ENCODE measurements at places on chromosomes 5 and 9.

DNA sequence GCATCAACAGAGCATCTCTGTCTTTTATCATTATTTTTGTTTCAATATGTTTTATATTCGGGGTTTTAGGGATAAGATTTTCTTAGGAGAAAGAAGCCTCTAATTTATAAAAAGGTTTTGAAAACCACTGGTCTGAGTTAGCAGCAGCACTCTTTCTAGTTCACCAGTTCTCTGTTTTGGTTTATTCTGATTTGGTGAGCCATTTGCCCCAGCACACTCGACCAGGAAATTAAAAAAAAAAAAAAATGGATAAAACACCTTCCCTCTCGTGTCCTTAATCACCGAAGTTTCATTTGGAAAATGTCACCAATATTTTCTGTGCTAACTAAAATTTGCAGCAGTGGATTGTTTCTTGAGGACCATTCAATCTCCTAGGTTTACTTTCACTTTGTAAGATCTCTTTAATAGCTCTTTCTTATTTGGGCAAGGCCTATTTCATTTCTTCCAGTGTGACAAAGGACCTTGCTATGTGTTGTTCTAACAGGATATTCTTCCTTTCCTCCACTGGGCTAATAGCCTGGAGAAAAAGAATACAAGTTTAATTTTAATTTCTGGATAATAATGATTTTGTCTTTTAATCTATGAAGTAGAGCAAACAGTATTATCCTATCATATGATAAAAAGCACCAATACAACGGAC is 57.8 kb upstream of the ANXA1 start:
- no peak for DNase-seq

- DNase-seq = no peak
These were observed 52.8 kb downstream of the RICTOR start for GRCh38 chr5:39021413-39021812.

DNA sequence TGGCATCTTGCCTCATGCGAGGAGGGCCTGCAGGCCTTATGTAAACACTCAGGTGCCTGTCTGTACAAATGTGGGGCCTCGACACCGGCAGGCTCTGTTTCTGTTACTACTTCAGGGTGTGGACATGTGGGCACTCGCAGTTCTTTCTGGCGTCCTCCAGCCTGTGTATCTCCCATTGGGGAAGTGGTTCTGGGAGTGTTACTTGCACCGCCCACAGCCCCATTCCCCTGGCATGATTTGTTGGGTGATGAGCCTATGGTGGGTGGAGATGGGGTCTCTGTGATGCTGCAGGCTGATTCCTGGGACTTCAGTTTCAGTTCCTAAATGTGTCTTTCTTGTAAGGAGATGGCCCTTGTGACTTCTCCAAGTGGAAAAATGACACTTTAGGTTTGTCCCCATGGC is 82.1 kb upstream of the PITX1 start:
- no peak for DNase-seq

DNA sequence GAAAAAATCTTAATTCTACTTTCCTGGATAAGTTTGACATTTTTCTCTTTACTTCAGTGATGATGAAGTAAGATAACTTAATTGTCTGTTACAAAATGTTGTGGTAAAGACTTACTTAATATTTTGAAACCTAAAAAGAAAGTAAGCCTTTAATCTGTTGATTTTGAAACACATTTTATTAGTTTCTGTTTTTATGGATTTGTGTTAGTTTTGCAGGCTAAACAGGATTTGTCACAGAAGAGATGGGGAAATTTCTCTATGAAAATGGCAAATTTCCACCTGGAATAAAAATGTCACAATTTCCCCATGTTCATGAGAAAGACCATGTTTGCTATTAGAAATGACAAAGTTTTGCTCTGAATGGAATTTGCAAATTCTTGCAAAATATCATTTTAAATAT is 237.1 kb downstream of the RFX3 start:
- no peak for DNase-seq

DNA sequence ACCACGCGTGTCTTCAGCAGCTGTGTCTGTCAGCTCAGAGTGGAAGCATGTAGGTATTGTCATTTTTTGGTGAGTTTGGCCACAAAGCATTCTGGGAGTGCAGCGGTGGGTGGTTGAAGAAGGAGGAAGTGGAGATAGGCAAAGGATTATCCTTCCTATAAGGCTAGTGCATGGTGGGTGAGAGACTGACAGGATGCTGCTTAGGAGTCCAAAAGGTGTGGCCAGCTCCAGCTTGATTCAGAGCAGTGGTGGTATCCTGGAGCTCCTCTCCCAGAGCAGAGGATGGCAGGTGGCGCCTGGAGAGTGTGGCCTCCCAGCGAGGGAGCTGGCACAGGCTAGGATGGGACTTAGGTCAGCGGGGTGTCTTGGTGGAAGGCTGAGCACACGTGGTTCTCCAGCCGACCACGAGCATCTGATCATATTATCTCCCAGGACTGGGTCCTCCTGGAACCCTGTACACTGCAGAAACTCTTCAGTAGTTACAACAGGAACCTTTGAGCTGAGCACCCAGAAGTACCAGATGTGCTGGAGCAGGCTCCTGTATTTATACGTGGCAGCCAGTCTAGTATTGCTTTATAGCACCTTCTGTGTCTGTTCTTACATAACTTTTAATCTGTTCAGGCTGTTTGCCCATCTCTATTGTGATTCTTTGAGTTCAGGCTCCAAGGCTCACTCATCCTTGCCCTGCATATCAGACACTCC is 29.6 kb downstream of the MAML1 start:
- DNase-seq = no peak

GRCh38 chr5:55143624-55144023 is 16.3 kb upstream of the GPX8 start:
- DNase-seq = no peak

GRCh38 chr9:98375138-98375726 is 119.8 kb upstream of the TBC1D2 start:
- DNase-seq = no peak

DNA sequence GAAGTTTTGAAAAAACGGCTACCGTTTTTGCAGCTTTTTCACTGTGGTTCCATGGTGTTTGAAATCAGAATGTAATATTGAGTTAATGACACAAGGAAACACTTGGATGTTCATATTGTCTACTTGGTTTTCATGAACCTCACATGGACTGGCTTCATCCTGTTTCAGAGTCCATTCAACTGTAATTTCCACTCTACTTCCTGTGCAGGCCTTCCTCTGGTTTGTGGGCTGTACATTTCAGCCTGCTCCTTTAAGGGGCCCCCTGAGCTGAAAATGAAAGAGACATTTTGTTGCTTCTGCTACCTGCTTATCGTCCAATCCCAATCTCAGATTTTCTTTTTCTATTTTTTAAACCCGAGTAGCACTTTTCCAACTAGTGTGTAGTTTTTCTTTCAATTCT is 41.8 kb upstream of the CDKN2B start:
- no peak for DNase-seq

DNA sequence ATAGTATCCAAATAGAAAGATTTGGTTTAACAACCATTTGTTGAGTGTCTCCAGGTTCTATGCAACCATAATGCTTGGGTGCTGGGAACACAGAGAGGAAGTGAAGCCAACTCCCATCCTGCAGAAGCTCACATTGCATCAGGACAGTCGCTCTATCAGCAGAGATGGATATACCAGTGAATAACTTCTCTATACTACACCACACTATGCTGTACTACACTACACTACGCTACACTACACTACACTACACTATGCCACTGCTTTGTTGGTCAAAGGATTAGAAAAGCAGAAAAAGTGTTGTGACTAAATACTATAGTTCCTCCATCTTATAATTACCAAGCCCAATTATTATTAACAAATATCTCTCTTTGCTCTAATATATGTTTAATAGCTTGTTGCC is 89.2 kb upstream of the PRRC1 start:
- DNase-seq = no peak

DNA sequence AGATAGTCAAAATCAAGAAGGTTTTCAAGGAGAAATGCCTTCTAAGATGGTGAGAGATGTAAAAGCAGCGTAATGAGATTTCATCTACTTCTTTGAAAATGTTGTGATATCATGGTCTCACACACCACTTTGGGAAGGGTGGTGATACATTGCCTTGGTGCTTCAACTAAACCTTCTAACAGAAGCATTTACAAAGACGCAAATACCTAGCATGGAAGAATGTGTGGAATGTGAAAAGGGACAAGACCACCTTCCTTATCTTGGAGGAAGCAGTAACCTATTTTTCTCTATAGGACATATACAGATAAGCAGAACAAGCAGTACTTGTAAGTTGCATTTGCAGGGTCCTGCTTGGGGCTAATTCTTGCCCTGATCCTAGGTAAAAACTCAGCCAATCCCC is 38.8 kb downstream of the PCA3 start:
- DNase-seq = no peak

DNA sequence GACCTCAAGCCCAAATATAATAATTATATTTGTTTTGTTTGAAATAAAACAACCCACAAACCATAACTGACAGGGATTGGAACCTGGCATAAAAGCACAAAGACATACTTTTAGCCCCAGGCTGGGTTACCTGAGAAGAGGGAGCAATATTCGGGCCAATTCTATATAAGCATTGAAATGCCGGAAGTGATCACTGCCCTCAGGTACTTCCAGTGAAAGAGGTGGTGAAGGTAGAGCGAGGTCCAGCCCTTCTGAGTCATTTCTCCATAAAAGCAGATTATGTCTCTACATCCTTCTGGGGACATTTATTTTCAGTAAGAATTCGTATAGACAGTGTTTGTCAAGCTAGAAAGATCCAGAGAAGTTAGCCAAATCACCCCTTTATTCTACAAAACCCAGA is 59.6 kb downstream of the GCNT4 start:
- DNase-seq = no peak

DNA sequence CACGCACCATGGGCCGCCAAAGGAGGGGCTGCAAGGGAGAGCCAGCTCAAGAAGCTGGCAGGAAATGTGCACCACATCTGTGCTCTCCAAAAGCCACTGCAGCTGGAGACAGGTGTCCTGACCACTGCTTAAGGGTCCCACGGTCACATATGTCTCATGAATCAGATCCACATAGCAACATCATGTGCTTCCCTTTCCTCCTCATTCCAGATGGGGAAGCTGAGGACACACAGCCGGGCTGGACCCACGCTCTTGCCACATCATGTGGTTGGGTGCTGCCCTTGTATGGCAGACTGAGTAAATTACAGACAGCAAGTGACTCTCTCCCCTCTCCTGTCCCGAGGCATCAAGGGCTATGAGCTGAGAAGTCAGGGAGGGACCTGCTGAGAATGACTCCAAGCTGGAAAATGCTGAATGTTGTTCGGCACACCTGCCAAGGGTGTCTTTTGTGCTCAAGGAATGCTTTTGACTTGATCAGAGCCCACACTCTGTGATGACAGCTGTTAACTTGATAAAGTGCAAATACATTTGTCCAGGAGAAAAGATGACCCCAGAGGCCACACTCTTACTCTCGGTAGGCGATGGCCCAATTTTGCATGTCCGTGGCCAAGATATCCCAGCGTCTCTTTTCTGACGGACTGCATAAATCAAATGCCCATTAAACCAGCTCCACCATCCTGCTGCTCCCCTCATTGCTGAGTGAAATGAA is 58.2 kb downstream of the NSUN2 start:
- DNase-seq = peak; percentile 55

GRCh38 chr9:90926936-90927335 is 125.3 kb downstream of the SYK start:
- no peak for DNase-seq

DNA sequence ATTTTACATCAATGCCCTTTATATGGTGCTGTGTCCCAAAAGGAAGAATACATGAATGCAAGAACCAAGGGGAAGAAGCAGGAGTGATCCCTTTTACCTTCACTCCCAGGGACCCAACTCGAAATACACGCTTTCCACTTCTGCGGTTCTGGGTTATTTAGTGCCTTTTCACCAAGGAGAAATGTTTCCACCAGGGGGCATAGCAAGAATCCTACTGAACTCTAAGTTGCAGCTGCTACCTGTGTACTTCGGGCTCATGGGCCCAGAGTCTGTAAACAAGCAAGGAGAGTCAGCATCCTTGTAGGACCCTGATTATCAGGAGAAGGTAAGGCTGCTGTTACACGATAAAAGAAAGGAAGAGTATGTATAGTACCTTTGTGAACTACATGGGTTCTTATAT is 45.7 kb downstream of the DPYSL3 start:
- DNase-seq = no peak

DNA sequence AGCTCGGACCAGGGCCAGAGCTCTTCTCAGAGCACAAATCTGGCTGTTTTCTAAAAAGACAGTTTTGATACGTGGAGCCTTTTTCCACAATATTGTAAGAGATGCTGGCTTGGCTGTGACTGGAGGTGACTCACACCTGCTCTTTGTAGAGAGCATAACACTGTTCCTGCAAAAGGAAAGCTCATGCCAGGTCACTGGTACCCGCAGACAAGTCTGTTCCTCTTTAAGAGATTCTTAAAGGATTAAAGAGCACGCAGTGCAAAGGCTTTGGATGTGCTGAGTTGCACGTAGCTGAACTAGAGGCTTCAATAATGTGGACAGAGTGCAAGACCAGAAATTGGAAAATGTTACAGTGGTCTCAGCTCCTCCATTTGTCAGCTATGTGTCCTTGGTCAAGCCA is 19.0 kb downstream of the ACTL7B start:
- no peak for DNase-seq

GRCh38 chr9:114969269-114969668 is 38.9 kb upstream of the TNFSF8 start:
- no peak for DNase-seq

DNA sequence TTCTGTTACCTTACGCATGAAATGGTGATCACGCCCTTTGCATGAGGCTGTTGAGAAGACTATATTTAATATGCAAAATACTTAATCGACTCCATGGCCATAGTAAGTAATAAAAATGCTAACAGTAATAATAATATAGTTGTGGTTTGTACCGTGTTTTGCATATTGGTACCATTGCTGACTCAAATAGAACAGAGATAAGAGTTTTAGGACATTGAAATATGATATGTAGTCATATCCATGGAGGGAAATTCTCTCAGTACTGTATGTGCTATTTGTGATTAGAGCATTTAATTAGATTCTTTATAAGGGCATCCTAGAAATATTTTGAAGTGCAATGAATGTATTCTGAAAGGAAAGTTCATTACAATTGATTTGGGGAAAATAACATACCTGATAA is 41.9 kb downstream of the CFAP90 start:
- no peak for DNase-seq

- no peak for DNase-seq
These were observed 187.6 kb downstream of the COMMD10 start for GRCh38 chr5:116272281-116272941.

- no peak for DNase-seq
These were observed 28.3 kb downstream of the TPD52L3 start for GRCh38 chr9:6356441-6356840.

GRCh38 chr5:68137511-68138140 is 77.9 kb upstream of the PIK3R1 start:
- DNase-seq = no peak

- no peak for DNase-seq
These were observed 143.5 kb upstream of the MRPS30 start for GRCh38 chr5:44665101-44665701.

DNA sequence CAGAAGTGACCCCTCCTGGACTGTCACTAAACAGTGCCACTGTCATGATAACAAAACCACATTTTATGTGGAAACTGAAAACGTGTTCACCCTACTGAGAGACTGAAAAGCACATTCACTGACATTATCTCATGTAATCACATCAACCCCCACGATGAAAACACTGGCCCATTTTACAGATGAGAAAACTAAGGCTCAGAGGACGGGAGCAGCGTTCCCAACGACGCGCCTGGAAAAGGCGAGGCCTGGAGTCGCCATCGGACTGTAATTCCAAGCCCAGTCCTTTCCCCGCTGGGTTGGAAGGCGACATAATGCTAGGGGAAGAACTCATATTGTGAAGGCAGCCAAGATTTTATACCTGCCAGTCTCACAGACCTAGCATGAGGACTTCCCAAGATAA is 140.0 kb downstream of the ADAMTS2 start:
- no peak for DNase-seq
